ENCODE measurements at places on chromosomes 16 and 17.

DNA sequence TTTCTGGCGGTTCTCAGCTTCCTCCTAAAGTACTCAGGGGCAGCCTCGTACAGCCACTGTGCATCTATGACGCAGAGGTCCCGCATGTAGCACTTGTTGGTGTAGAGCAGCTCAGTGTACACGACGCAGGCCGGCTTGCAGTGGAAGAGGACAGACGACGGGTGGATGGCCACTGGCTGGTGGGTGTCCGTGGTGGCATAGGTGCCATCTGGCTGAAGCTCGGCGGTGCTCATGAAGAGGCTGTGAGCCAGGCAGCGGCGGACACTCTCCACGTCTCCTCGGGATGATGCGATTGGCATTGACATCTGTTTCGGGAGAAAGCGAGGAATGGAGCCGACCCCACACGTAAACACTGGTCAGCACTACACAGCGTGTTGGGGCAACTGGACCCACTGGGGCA is 5.3 kb upstream of the C1QBP start:
- DNase-seq: no peak

DNA sequence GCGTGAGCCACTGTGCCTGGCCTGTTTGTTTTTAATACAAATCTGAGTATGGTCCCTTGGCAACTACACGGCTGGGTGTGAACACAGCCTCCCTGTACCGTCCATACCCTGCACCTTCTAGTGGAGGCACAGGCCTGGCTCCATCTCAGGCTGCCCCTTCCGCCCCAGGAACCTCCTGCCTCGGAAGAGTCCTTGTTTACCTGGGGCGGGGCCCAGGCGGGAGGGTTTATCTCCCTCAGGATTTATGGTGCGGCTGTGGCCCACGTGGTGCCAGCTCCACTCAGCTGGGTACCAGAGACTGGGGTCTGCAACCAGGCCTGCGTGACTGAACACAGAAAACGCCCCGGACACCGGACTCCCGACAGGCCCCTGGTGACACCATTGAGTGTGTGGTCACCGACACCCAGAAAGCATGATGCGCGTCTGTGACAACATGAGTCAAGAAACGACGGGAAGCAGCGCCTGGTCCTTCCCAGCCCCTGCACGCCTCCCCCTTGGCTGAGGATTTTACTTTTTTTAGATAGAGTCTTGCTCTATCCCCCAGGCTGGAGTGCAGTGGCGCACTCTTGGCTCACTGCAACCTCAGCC is 19.0 kb downstream of the UNKL start:
- DNase-seq: no peak

- DNase-seq: no peak
Observed at GRCh38 chr16:84144209-84144858, 643 bp downstream of the HSDL1 start.

GRCh38 chr16:14057878-14058382 is 13.2 kb upstream of the MRTFB start:
- DNase-seq: no peak

DNA sequence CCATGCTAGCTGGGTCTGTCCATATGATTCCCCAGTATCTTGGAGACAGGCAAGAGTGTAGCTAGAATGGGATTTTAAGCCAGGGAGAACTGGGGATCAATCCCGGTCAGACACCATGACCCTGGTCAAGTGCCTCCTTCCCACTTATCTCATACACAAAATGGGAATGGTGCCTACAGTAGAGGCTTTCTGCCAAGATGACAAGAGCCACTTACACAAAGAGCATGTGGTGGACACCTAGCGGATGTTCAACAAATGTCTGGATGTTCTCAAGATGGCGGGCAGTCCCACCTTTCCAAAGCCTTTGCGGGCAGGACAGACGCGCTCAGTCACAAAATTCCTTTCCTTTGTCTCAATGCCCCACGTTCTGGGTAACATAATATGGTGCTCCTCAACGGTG is 57.3 kb downstream of the MAF start:
- DNase-seq: no peak

DNA sequence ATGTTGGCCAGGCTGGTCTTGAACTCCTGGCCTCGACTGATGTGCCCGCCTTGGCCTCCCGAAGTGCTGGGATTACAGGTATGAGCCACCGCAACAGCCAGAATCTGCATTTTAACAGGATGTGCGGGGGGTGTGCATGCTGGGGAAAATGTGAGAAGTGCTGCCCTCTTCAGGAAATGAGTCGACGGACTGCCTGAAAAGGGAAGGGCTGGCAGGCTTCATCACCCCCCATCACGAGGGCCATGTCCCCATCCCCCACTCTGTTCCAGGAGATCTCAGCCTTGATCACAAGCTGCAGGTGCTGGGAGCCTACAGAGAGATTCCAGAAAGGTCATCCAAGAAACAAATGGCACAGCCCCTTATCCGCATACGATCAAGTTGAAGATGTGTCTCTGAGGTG is 195.3 kb upstream of the RPL38 start:
- no peak for DNase-seq

DNA sequence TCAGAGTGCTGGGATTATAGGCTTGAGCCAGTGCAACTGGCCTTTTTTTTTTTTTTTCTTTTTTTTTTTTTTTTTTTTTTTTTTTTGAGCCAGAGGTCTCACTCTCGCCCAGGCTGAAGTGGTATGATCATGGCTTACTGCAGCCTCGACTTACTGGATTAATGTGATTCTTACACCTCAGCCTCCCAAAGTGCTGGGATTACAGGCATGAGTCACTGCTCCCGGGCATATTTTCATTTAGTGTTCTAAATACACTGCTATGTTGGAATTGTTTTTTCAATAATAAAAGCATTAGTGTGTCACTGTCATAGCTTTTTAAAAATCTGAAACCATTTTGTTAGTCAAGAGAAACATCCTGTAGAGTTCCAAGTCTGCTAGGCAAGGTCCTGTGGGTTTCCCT is 40.3 kb downstream of the NDE1 start:
- no peak for DNase-seq

GRCh38 chr17:12773153-12773552 is 16.1 kb upstream of the ARHGAP44 start:
- DNase-seq: no peak

DNA sequence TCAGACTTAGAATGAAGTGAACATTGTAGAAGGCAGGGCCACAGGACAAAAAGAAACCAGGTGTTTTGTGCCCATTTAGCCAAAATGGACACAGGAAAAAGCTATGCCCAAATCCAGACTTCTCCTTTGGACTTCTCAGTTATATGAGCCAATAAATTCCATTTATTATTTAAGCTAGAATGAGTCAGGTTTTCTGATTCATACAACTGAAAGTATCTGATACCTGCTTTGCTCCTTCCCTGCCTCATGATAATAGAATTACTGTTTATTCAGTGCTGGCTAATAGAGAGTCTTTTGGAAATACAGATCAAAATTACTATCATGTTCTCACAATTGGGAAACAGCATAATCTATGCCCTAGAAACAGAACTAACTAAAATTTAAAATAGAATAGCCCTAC is 8.7 kb upstream of the CPD start:
- DNase-seq: no peak

GRCh38 chr16:10918294-10919002 is 23.8 kb downstream of the DEXI start:
- peak; percentile 65 for DNase-seq

DNA sequence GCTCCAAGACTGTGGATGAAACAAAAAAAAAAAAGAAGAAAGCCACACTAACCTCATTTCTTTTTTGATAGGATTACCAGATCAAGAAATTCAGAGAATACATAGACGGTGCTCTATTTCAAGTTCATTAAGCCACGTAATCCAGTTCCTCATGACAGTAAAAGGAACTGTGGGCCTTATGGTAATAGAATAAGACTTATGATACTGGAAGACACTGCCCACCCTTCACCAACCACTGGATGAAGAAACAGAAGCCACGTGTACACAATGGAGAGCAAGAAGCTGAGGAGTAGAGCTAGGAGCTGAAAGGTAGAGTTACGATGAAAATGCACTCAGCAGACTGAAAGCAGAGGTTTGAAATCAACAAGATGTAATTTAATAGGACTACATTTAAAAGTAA is 11.2 kb downstream of the NCBP3 start:
- DNase-seq: no peak

GRCh38 chr17:48555258-48556228 is 10.6 kb upstream of the HOXB2 start:
- DNase-seq: no peak

GRCh38 chr17:45958994-45959665 is 39.9 kb upstream of the STH start:
- DNase-seq: no peak

- DNase-seq: no peak
Observed at GRCh38 chr17:41396996-41397660, at the start of gene KRT31. Gene KRT31 (minus strand): TSS chr17:41397608. CDS start chr17:41397539, 69 bp downstream.

GRCh38 chr17:83026311-83026811 is 53.0 kb upstream of the METRNL start:
- no peak for DNase-seq

DNA sequence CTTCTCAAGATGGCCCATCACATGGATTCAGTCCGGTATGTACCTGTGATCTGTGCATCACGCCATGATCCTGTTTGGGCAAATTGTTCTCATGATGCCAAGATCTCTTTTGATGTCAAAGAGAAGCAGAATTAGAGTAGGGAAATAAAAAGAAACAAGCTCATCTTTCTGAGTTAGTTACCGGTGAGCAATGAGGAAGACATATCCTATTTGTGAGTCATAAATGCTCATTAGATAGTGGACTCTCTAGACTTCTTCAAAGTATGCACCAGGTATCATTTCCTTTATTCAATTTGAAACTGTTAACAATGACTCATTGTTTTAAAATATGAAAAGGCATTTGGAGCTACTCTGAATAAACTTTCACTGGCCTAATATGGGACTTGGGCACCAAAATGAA is 8.0 kb upstream of the KRTAP4-12 start:
- DNase-seq: no peak

DNA sequence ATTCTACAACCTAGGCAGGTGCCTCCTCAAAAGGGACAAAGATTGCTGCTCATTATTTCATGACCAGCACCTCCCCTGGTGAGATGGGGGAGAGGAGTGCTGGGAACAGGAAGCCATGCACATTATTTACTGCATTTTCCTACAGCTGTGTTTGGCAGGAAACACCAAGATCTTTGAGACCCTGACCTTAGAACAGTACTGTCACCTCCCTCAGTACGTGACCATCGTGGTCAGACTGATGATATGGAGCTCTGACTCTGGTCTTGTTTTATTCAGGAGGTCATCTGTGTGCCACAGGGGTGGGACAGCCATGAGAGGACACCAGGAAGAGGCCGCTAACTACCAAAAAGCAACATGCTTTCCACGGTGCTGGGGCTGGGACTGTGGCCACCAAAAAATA is 37.4 kb downstream of the USP22 start:
- DNase-seq: no peak
